NCI-H748 treated with DMSO at 0.1 percent for 48 hours (cell line): ENCODE measurements at places on chromosomes 7 and 10.

DNA sequence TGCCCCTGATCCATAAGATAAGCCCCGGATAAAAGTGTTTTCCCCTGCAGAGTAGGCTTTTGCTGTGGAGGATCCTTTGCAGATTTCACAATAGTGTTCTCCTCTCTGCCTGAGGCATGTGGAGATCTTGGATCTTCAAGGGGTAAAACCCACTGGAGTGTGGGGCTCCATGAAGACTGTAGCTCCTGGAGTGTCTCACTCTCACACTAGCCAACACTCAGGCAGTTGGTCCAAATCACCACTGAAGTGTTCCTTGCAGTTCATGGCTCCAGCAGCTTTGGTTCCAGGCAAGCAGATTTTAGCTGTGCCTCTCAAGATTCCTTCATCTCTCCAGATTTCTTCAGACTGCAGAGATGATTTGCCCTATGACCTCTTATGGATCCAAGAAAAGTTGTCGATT, 665.3 kb downstream of the TNS3 start:
- DNase-seq, result no peak

DNA sequence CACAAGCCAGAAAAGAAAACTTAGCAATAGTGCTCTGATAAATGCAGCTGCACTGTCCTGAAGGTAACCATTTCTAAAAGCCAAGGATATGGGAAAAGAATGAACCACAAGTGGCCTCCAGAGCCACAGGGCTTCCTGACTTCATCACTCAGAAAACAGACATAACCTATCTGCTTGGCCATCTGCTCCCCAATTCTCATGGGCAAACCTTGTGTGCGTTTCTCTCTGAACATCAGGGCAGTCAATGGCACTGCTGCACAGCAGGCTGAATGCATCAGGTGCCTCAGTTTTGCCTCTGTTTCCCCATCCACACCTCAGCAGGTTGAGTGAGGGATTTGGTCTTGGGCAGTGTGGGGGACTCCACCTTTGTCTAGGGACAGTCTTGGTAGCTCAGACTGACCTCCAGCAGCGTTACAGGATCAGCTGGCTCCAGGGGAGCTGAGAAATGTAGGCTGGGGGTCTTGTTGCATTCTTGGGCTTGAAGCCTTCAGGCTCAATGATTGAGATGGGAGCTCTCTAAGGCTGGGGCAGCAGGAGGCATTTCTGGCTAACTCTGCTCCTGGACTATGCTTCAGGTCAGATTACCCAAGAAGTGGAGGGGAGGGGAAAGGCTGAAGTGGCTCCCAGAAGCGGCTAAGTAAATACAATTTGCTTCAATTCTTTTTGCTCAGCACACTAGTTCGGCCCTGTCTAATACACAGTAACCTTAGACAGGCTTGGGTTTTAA, 23.6 kb upstream of the PDLIM1 start:
- DNase-seq, result no peak

GRCh38 chr10:76291175-76291574, 859.8 kb downstream of the LRMDA start:
- DNase-seq, result no peak

- DNase-seq, result no peak
Measured at GRCh38 chr7:32658034-32658433, 162.7 kb downstream of the AVL9 start.

DNA sequence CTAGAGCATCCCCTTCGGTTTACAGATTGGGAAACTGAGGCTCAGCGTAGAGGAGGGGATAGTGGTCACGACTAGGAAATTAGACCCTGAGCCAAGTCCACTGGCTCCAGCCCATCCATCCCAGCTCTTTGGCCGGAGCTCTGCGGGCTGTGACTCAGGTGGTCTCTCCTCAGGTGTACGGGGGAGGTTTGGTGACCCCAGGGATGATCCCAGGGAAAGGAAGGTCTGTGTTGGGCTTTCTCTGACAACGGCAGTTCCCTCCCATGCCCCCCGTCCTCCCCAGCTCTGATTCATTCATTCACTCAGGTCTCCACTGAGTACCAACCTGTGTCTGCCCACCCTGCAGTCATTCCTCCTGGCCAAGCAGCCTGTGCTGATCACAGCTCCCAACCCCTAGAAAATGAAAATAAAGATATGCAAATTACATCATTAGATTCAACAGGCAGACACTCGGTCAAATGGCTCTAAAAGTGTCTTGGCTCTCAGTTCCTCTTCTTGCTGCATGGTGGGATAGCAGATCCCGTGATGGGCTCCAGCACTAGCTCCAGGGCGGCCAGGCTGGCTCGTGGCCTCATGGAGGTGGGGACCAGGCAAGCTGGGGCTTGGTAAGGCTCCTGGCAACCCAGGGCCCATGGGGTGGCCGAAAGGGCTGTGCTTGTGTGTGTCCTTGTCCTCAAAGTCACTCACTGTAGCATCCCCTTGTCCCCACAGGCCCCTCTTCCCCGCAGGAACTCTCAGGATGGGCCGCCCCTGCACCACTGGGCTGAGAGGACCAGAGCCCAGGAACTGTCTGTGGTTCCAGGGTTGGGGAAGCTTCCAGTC, 37.8 kb downstream of the CLRN3 start:
- no peak for DNase-seq

DNA sequence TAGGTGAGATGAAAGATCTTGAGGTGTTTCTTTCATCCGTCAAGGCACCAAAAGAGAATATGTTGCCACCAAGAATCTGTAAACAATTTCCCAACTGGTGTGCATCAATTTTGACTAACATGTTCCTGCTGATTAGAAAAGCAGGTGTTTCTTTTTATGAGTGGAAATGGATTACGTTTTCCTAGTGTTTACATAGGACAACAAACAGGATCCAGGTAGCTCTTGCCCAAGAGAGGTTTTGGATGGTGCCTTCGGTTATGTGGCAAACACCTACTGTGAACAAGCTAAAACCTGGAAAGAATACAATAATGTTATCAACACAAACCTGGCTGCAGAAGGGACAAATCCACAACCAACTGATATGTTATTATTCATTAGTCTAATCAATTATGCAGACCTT, 53.6 kb upstream of the WNT16 start:
- DNase-seq, result peak; percentile 80

- no peak for DNase-seq
Measured at GRCh38 chr7:80916770-80917741, 1.8 kb downstream of the SEMA3C start.

DNA sequence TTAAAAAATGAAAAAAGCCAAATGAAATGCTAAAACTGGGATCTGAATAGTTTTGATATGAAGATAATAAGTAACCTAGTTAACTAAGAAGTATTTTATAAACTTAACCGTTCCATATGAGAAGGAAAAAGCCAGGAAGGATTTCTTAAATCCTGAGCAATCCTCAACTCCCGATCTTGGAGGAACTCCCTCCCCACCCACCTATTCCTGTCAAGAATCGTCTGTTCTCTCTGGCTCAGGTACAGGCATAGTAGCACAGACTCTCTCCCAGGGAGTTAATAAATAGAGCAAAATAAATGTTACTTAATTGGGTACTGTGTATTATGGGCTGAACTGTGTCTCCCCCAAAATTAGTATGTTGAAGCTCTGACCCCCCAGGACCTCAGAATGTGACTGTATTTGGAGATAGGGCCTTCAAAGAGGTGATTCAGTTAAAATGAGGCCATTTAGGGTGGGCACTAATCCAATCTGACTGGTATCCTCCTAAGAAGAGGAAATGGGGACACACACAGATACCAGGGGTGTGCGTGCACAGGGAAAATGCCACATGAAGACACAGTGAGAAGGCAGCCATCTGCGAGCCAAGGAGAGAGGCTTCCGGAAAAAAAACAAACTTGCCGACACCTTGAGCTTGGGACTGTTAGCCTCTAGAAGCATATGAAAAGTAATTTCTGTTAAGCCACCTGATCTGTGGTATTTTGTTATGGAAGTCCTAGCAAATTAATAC, 28.7 kb downstream of the PUS7 start:
- DNase-seq, result no peak

DNA sequence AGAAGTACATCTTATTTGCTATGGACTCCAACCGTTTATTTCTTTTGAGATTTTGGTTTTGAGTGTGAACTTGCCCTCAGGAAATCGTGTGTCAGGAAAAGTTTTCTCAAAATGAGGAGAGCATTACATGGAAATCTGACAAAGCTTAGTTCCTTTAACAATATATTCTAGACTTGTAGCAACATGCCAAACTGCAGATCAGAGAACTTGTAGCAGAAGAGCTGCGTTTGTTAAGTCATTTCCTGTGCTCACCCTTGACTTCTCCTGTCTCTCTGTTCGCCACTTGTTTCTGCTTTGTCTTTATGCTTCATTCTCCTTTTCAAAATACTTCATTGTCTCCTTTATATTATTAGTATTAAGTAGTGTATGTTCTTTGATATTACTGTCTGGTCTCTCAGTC, 116.6 kb upstream of the FOXP2 start:
- DNase-seq, result no peak

DNA sequence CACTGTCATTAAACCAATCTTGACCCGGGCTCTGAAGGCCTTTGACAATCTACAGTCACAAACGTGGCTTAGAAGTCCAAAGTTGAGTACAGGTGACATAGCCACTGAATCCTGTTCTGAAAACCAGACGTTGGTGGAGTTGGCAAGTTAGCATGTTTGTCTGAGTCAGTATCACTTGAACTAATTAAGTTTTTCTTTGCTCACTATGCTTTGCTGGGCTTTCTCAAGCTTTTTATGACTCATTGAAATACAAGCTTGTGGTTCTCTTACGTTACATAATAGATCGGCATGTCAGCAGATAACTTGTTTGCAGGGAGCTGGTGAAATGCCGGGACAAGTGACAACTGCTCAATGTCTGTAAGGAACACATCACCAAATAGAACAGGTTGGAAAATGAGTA, 53.8 kb downstream of the ARL5B start:
- no peak for DNase-seq

GRCh38 chr10:78506614-78507013, 473.0 kb downstream of the RPS24 start:
- no peak for DNase-seq

- DNase-seq, result no peak
Measured at GRCh38 chr7:151062399-151063211, 3.2 kb downstream of the SLC4A2 start.

DNA sequence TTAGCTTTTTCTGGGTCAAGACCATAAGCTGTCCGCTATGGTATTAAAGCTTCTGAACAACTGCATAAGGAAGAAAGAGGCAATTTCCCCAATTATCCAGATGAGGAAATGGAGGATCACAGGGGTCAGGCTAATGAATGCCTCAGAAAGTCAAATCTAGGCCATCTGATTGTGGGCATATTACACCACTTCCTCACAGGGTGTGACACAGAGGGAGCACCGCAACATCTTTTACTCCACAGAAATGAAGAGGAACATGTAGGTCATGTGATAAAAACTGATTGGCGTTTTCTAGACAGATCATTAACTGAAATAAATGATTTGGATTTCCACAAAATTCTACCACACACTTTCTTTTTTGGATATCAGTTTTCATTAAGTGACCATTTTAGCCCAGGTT, 384.4 kb downstream of the PARD3 start:
- DNase-seq, result no peak

- no peak for DNase-seq
Measured at GRCh38 chr10:122098924-122099323, 110.0 kb downstream of the TACC2 start.

GRCh38 chr10:33238643-33239042, 95.8 kb downstream of the NRP1 start:
- no peak for DNase-seq

- DNase-seq, result peak; percentile 96
Measured at GRCh38 chr7:68730964-68731363, 867.3 kb upstream of the AUTS2 start.

DNA sequence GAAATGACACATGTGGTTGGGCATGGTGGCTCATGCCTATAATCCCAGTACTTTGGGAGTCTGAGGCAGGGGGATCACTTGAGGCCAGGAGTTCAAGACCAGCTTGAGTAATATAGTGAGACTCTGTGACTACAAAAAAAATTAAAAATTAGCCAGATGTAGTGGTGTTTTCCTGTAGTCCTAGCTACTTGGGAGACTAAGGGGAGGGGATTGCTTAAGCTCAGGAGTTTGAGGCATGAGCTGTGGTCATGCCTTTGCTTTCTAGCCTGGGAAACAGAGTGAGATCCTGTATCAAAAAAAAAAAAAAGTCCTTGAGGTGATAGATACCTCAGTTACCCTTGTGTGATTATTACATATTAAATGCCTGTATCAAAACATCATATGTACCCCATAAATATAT, 116.7 kb downstream of the SLC25A40 start:
- DNase-seq, result no peak

DNA sequence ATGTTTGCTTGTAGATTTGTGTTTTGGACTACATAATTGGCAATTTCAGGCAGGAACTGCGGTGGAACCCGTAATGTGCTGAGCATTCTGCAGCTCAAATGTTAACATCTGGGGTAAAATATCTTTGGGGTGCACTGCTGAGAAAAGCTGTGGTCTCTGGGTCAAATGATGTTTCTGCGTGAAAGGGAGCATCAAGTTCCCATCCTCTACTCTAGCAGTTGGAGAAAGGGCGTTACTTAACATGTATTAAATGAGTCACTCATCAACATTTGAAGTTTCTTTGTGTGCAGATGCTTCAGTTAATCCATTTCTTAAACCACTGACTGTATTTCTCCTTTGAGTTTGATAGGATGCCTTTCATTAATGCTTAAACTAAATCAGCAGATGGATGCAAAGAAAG, 273.1 kb upstream of the PITRM1 start:
- DNase-seq, result no peak

- peak; percentile 27 for DNase-seq
Measured at GRCh38 chr10:5365928-5366327, 1.2 kb downstream of the UCN3 start.

- DNase-seq, result no peak
Measured at GRCh38 chr10:119502209-119502608, 40.3 kb downstream of the RGS10 start.

DNA sequence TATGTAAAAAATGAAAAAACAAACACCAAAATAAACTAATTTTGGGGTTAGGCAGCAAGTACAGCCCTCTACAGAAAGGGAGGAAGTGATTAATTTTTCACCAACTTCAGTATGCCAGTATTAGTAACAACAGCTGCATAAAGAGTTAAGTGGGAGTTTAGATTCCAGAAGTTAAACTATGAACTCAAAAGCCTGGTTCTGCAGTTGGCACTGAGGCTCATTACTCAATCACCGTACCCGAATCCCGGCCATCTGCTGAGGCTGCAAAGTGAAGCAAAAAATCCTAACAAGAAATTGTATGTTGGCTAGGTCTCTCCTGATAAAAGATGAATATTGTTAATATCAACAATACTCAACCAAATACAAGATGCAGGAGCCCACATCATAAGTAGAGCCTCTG, 4.0 kb downstream of the NUDT5 start:
- DNase-seq, result no peak

DNA sequence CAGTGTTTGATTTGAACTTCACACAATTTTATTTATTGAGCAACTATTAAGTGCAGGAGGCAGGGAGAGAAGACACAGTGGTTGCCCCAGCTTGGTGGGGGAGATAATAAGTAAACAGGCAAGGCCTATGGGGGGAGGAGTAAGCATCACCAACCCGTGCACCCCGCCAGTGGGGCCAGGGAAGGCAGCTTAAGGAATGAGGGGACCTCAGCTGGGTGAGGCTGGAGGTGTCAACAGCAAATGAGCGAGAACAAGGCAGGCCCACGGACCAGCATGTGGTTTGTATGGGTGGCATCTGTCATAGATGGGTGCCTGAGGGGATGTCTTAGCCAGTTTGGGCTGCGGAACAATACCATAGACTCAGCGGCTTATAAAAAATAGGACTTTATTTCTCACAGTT, 24.1 kb upstream of the CRHR2 start:
- no peak for DNase-seq
